ENCODE measurements at places on chromosomes 4 and X.

DNA sequence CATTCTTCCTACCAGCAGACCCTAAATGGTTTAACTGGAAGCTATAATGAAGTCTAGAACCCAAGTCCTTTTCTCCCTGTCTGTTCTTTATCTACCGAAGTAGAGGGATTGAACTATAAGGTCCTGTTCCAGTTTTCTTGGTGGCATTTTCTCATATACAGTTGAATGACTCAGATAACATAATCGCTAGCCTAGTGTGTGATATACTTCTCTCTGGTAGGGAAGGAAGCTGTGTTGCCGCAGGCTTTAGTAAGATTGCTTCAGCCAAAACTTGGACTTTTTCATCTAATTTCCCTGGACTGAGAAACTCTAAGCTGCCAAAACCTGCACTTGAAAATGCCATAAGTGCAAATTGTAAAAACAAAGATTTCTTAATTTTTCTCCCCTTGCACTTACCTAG, 123.4 kb downstream of the NWD2 start:
- DNase-seq: no peak

GRCh38 chr4:92387459-92388069, 83.8 kb downstream of the GRID2 start:
- peak; percentile 32 for DNase-seq

DNA sequence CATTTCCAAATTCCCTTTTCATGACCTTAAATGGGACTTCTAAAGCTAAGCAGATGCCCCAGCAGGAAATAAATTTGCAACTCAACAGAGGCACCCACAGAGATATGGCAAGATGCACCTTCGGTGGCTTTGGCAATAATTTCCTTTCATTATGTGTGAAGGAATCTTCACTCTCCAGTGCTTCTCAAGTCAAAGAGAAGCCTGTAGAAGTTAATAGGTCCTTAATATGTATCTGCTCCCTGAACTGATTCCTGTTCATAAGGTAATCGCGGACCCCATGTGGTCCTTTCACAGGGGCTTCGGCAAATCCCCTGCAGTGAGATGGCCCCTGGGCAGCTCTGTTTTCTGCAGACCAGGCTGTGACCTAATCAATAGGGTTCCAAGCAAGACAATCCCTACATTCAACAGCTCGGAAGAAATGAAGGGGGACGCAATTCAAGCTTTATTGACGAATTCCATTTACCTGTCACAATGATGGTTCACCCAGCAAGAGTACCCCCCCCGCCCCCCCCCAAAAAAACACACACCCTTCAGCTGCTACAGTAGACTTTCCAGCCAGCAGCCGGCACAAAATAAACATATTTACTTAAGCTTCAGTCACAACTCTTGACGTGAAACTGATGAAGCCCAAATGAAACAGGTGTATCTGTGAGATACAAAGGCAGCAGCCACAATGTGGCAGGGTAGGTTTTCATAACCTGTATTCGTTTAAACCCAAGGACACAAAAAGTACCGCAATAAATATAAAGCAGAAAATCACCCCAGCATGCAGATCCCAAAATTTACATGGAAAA, 35.3 kb downstream of the FAT1 start:
- no peak for DNase-seq

GRCh38 chr4:147482281-147482680, 1.4 kb downstream of the EDNRA start:
- no peak for DNase-seq

DNA sequence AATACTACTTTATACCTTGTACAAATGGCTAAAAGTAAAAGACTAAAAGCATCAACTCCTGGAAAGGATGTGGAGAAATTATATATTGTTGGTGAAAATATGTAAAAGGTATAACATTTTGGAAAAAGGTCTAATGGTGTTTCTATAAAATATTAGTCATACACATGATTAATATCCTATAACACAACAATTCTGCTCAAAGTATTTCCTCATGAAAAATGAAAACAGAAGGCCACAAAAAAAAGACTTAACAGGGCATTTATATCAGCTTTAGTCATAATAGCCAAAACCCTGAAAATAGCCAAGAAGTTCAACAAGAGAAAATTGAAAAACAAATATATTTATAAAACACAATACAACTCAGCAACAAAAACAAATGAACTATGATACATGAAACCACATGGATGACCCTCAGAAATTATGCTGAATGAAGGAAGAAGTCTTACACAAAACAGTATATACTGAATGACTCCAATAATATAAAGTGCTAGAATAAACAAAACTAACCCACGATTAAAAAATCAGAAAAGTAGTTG, 38.8 kb downstream of the TBCK start:
- DNase-seq: no peak

DNA sequence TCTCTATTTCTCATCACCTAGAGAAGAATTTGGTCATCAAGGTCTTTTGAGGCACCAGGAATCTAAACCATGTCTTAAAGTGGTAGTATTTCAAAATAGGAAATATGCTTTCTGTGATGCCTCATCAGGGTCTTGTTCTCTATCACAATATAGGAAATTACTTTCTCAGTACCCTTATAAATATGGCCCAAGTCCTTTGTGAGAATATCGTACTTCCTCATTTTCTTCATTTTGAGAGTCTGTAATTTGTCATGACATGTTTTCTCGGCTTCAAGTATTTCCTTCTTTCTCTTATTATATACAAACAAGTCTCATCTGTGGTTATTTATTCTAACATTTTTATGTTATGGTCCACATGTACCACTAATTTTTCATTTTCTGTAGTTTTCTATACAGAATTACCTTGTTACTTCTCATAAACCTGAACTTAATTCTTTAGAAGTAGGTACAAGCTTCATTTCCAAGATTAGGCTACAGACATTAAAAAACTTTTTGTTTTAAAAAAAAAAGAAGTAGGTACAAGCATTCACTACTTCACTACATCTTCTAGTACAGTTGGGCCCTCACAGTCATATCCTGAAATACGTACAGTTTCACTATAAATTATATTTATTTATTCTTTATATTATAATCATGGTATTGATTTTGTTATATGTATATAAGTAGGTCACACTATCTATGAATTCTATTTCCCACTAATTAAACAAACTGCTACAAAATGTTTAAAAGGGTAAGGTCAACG, 54.4 kb downstream of the KLHL13 start:
- DNase-seq: no peak

DNA sequence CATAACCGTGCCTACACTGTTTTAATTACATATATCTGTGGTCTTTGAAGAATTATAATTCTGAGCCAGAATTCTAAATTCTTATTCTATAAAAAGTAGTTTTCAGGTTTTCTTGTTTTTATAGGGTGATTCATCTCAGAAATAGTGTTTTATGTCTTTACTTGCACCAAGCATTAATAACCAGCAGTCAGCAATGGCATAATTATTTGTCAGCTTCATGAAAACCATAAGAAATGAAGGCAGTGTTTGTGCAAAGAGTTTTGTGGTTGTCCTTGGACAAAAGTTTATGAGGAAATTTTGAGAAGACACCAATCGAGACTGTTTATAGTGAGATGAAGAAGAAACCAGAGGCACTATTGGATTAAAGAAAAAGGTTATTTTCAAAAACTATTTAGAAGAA, 37.2 kb downstream of the EDNRA start:
- no peak for DNase-seq

GRCh38 chr4:124890522-124890921, 178.0 kb upstream of the ANKRD50 start:
- no peak for DNase-seq

DNA sequence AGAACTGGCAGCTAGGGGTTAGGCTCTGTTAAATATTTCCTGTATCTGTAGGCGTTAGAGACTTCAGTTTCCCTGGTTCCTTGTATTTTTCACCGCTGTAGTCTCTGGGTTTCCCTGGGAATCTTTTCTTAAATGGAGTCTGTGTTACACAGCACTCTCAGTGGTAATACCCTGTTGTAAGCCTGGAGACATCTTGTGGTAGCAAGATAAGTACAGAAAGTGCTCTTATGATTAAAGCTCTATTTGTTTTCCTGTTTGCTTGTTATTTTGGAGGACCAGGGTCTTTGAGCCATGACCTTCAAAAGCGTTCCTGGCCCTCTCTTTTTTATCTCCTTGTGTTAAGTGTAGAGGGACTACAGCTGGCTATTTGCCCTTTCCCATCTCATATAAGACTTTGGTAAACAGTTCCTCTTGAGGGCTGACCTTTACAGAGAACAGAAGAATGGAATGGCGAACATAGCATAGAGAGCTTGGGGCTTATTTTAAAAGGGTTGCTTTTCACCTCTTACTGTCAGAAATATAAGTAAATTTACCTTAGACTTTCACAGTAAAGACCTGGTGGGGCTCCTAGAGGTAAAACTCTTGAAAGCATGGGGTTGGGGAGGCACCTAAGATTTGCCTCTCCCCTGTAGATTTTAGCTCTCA, 782.5 kb downstream of the FAT4 start:
- no peak for DNase-seq

GRCh38 chr4:24765376-24765988, 29.9 kb upstream of the SOD3 start:
- DNase-seq: no peak

- no peak for DNase-seq
Observed at GRCh38 chr4:176675810-176676209, 116.9 kb downstream of the VEGFC start.

- DNase-seq: no peak
Observed at GRCh38 chrX:44456685-44457084, 86.0 kb downstream of the FUNDC1 start.

DNA sequence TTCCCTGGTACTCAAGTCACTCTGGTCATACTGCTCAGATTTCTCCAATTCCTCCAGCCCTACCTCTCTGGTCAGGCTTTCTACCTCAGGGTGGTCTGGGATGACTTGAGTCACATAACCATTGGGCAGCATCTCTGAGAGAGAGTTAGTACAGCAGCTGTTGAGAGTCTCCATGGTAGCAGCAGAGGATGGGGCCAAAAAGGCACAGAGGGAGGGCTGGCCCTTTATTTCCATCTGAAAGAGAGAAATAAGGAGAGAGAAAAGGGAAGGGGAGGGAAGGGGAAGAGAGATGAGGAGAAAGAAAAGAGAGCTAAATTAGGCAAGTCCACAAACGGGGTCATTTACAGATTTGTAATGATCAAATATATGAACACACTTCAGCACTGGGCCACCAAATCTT, 149.1 kb upstream of the ARHGEF9 start:
- no peak for DNase-seq

DNA sequence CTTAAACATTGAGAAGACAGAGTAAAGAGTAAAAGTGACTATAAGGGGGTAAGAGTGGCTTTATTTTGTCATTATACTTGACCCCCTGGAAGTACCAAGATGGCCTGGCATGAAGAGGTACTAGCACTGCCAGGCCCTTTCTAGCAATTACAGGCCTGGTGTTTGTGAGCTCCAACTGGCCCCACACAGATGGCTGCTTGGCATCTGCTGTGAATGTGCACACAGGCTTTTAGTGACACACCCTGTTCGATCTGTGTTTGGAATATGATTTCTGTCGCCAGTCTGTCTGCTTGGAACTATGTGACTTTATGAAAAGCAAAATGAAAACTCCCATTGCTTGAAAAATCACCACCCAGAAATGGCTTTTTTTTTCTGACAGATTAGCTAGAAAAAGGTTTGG, 123.3 kb downstream of the CLCN4 start:
- no peak for DNase-seq
